Tibial nerve (tissue), 4 donors: ENCODE measurements at places on chromosomes 3 and 15. TPM values are rescaled to one million over a fixed set of nuclear protein-coding genes. Genes with fewer than 3 reads are reported as not detected.

TM6SF1 gene
- 9.4 TPM for total RNA-seq

GRM2 gene
- 0.59 TPM for total RNA-seq

SLC24A5 gene
- total RNA-seq: not detected

ADAMTS17 gene
- 3.3 TPM for total RNA-seq

WWTR1 gene
- 126 TPM for total RNA-seq

UBAP1L gene
- total RNA-seq: 15.9 TPM

PLSCR5 gene
- not detected for total RNA-seq

HCN4 gene
- total RNA-seq: not detected

VGLL3 gene
- 55.3 TPM for total RNA-seq

CIP2A gene
- 2.7 TPM for total RNA-seq

SAXO2 gene
- 2.6 TPM for total RNA-seq

CCR3 gene
- not detected for total RNA-seq

PLAAT1 gene
- total RNA-seq: not detected

RYK gene
- 55.0 TPM for total RNA-seq

NEIL1 gene
- total RNA-seq: 60.0 TPM

ASB14 gene
- total RNA-seq: not detected

SV2B gene
- 17.1 TPM for total RNA-seq

RBM15B gene
- 22.6 TPM for total RNA-seq

CPEB1 gene
- total RNA-seq: 24.1 TPM

CHAC1 gene
- total RNA-seq: 2.7 TPM

MST1R gene
- 1.0 TPM for total RNA-seq

CDCP1 gene
- total RNA-seq: 3.0 TPM

ADCY5 gene
- total RNA-seq: 22.7 TPM

MASP1 gene
- total RNA-seq: 6.6 TPM

SERINC4 gene
- 0.20 TPM for total RNA-seq

GOLGA6B gene
- not detected for total RNA-seq

KLHL40 gene
- total RNA-seq: not detected

GPR62 gene
- 0.87 TPM for total RNA-seq

CCR9 gene
- total RNA-seq: not detected

SNX22 gene
- total RNA-seq: 1.2 TPM

GOLGA8Q gene
- 3.9 TPM for total RNA-seq

UQCC5 gene
- 14.9 TPM for total RNA-seq

KLHDC8B gene
- 31.5 TPM for total RNA-seq

GAP43 gene
- 3.6 TPM for total RNA-seq
